Activated CD8-positive, alpha-beta memory T cell treated with anti-CD3 and anti-CD28 coated beads for 1 hour (primary cell): ENCODE measurements at places on chromosomes 12 and 14.

- DNase-seq, result no peak
Measured at GRCh38 chr12:67042697-67043131, 226.4 kb upstream of the CAND1 start.

- DNase-seq, result no peak
Measured at GRCh38 chr14:64719601-64720000, 15.4 kb downstream of the PLEKHG3 start.

GRCh38 chr14:23910101-23910875 is 43.3 kb upstream of the DHRS4 start:
- no peak for DNase-seq

DNA sequence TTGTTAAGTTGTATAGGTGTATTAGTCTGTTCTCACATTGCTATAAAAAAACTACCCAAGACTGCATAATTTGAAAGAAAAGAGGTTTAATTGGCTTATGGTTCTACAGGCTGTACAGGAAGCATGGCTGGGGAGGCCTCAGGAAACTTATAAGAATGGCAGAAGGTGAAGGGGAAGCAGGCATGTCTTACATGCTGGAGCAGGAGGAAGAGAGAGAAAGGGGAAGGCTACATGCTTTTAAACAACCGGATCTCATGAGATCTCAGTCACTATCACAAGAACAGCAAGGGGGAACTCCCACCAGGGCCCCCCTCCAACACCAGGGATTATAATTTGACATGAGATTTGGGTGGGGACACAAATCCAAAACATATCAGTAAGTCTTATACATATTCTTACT is 60.5 kb upstream of the OR10AD1 start:
- no peak for DNase-seq

- DNase-seq, result no peak
Measured at GRCh38 chr14:42047421-42048055, 440.9 kb downstream of the LRFN5 start.

GRCh38 chr14:64507376-64508156 is 3.0 kb downstream of the ZBTB1 start:
- DNase-seq, result no peak

DNA sequence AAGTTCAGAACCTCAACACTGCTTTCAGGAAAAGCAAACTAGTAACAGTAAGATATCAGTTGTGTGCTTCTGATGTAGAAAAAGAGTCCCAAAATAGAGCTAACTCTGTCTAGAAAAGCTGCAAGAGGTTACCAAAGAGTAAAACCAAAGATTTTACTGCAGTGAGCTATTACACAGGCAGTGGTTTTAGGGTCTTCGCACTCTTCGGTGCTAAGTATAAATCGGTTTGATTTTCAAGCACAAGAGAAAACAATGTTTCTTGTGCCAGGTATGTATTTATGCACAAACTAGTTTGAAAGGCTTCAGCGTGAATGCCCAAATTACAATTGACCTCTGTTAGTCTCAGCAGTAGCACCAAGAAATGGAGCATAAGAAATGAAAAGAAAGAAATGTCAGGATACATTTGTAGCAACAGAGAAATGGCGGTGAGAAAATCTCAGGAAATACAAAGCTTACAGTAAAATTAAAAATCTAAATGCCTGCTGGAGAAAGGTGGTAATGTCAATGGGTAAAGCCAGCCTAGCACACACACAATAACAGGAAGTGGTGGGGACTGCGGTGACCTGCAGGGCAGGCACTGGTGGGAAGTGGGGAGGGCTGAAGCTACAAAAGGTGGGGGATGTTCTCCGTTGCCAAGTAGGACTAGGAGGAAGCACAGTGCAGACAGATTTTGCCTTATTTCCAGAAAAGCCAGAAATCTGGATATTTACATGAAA is 18.0 kb upstream of the DYRK2 start:
- peak; percentile 58 for DNase-seq

- DNase-seq, result no peak
Measured at GRCh38 chr12:131025939-131026702, 72.4 kb downstream of the ADGRD1 start.

DNA sequence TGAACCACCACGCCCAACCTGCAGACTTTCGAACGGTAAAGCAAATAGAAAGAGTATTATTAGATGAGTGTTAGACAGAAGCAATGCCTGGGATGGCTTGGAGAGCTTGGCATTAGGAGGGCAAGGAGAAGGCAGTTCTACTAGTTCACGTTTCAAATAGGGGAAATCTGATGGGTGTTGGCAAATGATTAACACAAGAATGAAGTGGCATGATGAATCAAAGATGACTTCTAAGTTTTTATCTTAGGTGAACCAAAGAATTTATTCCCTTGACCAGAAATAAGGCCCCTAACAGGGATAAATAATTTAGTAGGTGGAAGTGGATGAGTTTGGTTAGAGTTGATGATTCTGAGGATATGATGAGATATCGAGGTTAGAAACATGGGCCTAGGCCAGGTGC is 38.5 kb downstream of the DRAM1 start:
- no peak for DNase-seq

DNA sequence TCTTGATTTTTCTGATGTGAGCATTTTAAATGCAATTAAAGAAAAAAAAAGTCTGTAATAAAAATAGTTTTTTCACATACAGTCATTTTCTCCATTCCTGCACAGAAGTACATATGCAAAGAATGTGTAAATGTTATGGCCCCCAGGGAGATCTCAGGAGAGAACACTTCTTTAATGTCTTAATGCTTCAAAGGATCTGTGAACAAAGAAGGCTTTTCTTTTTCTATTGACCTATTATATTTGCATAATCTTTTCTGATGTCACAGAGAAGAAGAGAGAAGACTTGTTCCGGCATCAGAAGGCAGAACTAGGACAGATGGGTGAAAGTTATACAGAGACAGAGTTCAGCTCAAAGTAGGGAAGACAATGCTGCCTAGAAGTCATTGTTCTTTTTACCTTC is 413.5 kb upstream of the STXBP6 start:
- DNase-seq, result no peak

DNA sequence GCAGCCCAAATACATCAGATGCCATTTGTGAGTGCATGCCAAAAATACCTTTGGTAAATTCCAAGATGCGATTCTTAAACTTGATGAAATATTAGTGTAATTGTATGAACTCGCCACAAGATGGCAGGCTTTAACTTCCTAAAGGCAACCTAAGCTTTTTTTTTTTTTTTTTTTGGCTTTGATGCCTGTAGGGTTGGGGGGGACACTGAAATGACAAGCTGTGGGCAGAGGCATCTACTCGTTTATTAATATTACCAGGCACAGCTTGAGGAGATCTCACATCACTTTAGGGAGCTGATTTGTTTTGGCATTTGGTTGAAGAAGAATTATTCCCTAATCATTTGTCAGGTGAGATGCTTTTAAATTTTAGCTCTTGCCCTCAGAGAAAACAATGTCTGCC is 126.7 kb upstream of the CCDC196 start:
- no peak for DNase-seq

GRCh38 chr12:5996459-5996858 is 51.4 kb upstream of the ANO2 start:
- DNase-seq, result no peak

DNA sequence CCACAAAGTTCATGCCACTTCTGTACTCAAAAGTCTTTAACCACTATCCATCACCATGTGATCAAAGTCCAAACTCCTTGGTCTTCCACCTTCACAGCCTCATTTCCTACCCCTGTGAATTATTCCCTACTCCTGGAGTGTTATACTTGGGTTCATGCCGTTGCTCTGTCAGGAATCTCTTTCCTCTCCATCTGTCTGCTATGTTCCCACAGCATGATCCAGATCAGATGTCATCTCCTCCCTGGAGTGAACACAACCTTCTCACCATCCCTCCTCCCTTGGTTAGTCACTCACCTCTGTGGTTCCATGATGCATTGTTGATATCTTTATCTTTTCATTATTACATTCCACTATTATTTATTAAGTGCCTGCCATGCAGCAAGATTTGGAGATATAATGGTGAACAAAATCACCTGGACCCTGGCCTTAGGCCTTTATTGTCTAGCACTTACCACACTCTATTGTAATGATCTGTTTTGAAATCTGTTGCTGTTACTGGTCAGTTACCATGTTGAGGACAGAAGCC is 22.4 kb downstream of the LACRT start:
- no peak for DNase-seq

DNA sequence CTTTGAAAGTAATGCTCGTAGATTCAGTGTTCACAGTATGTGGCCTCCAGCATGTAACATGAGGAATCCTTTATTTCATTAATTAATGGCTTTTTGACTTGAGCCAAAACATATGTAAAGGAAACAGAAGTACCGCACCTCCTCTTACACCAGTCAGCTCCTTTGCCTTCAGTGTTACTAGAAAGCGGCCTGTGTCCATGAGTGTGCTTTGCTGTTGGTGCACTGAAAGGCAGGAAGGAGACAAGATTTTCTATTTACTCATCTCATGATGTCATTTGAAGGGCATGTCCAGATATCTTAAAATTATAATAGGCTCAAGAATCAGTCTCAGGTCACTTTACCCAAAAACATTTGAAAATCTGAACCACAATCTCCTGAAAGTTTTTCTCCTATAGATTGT is 9.9 kb upstream of the CCT2 start:
- DNase-seq, result no peak

GRCh38 chr14:66610154-66610563 is 102.2 kb downstream of the GPHN start:
- no peak for DNase-seq

DNA sequence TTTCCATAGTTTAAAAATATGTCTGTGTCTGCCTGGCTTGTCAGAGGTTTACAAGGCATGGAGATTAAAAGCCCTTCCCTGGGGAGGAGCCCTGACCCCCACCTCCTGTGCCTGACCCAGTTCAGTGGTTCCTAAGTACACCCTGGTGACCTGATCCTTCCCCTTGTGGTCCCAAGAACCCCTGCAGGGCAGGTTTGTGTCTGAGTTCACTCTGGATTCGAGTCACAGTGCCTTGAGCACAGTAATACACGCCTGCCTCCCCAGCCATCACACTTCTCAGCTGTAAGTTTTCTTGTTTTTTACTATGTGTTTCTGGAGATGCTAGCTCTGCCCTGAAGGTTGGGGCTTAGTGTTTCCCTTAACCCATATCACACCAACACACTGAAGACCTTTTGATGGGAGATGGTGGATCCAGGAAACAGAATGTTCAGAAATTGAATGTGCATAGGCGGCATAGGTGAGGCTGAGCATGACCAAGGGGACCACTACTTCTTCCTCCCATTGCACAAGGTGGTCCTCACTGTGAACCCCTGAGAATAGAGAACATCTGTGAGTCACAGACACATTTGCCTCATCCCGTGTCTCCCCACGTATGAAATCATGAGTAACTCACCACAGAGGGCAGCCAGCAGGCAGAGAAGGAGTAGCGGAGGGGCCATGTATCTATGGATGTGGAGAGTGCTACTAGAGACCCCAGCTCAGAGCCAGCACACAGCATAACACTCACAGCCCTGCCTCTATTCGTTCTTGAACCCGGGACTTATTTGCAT is 962.9 kb downstream of the TMEM121 start:
- DNase-seq, result no peak

- no peak for DNase-seq
Measured at GRCh38 chr14:38989922-38990546, 113.0 kb downstream of the SEC23A start.

DNA sequence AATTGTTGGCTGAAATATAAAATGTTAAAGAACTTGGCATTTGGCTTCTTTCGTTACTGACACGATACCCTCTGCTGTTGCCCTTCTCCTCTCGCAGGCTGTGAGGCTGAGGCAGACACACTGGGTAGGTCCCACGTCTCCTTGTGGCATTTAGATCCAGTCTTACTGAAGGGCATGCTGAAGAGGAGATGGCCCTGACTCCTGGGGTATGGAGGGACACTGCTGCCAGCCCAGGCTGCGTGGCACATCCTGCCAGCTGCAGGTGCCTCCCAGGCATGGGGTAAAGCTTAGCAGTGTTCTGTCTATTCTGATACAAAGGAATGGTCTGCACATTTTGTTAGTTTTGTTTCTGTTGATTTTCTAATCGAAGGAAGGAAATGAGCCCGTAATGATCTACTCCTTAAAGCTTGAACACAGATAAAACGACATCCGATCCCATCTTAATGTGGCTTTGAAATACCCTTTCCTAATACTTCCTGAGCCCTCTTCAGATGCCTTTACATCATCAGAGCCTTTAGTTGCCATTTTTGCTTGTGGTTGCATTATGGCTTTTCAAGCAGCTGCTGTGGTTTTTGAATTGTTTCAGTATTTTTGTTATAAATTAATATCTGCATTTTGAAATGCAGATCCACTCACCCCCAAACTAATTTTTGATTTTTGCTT is 61.1 kb downstream of the WDR20 start:
- DNase-seq, result no peak

- DNase-seq, result no peak
Measured at GRCh38 chr12:29545102-29545467, 47.6 kb upstream of the OVCH1 start.

GRCh38 chr14:51260225-51260624 is 20.2 kb downstream of the TMX1 start:
- DNase-seq, result no peak

DNA sequence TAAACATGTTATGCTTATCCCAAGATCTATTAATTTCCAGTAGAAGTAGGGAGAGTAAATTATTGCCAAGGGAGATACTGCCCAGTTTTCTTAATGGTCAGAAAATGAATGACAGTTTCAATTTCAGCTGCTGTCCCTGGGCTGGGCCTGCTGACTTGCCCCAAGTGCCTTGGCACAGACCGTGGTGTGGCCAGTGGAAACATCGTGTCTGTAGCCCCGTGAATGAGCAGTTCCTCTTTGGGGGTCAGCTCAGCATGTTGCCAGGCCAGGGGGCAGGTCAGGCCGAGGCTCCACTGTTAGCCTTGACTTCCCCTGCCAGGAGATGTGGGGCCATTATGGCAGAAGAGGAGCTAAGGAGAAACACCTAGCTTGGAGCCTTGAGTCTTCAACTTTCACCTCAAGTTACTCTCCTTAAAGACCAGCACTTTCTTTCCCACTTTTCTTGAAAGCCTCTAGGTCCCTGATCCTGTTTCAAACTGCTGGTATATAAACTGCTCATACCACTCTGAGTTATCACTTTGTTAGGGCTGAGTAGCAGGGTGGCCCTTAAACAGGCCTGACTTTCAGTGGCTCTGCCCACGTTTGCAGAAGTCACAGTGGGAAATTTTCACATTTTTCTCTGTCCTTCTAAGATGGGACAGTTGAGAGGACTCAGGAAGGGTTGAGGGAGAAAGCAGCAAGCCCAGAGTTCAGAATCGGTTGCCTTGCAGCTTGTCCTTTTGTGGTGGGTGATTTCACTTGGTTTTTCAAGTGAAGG is 73.2 kb downstream of the SUSD6 start:
- no peak for DNase-seq

- no peak for DNase-seq
Measured at GRCh38 chr14:31268216-31268615, 60.6 kb upstream of the HECTD1 start.

GRCh38 chr14:32620724-32621123 is 291.6 kb downstream of the AKAP6 start:
- DNase-seq, result no peak

DNA sequence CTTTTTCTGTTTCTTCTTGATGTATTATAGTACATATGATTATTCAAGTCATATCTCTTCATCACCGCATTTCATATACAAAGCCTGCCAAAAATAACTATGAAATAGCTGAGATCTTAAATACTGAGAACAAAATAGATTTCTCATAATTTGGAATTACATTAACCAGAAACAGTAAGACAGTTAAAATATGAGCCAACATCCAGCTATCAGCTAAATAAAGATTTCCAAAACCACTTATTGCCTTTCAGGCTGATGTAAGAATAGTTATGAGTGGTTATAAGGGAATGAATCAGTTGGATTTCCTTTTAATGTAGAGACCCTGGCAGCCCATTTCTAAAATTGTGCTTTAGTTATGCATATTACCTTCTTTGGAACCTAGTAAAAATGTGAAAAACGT is 47.4 kb downstream of the TMEM117 start:
- no peak for DNase-seq
